ENCODE measurements at places on chromosomes 16 and 17.

DNA sequence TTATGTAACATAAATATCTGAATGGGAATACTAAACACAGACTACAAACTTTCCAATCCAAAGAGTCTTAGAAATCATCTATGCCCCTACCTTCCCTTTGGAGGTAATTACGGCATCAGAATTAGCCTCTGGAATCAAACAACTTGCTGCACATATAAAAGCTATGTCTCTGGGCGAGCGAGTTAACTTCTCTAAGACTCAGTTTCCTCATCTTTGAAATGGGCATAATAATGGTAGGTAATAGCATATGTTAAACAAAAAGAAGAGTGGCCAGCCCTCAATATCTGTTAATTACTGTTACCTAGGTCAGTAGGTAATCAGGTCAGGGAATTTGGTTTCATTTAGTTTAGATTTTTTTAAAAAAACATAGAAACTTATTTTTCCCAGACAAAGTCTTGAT lies 153.5 kb downstream of the TOX3 start:
- DNase-seq: no peak

- DNase-seq: no peak
Measured at GRCh38 chr16:70778901-70779309, 22.1 kb downstream of the VAC14 start.

DNA sequence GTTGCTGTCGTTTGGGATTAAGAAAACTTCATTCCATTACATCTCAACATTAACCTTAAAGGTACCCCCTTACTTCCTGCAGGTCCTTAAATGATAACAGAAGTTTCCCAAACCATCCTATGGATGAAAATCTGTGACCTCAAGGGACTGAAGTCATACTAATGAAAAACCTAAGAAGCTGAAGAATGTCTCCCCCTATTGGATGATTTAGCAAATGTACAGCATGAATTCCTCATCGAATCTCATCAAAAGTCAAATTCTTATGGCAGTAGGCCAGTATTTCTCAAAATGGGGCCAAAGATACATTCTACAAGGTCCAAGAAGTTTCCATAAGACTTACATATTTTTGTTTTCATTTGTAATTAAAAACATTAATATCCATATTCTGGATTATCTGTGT lies 13.5 kb downstream of the SCO1 start:
- DNase-seq: no peak

DNA sequence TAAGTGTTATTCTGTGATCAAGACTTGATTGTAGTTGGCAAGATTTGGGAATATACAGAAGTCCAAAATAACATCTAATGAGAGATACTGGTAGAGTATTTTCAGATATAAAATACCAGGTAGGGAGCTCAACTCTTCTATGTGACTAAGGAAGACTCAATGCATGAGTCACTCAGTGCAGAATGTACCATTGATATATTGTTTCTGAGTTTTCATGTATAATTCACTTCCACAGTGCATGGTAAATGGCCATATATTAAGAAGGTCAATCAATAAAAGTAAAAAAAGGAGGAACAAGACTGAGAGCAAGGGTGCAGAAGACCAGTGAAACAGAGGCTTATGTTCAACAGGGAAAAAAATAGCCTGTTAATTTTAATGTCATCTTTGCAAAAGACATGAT lies 1387.9 kb downstream of the CDH8 start:
- no peak for DNase-seq

DNA sequence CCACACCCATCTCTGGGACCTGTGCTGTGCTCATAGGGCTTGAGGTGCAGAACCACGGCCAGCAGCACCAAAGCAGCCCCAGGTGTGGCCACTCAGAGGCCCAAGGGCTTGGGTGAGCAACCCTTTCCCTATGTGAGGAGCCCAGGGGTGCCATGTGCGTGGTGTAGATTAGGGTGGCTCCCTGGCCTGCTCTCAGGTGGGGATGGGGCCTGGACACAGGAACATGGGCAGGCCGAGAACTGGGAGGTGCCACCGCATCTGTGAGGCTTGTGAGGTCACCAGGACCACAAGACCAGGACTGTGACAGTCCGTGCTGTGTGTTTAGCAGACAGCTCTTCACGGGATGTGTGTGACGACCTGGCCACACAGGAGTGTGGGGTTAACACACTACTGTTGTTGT lies 103.5 kb upstream of the ZNF750 start:
- no peak for DNase-seq

DNA sequence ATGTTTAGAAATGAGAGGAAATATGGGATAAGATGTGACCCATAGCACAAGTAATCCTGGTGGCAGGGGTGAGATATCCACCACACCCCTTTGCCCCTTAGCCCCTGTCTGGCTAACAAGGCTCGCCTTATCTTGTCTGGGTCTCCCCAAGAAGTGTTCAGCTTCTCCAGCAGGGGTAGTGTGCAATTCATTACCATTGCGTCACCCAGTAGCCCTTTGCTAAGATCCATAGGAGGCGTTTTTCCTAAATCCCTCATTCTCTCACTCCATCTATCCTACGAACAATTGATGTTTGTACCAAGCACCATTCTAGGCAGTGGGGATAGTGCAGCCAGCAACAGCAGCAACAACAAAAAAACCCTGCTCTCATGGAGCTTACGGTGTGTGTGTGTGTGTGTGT lies 30.8 kb downstream of the CCDC42 start:
- DNase-seq: no peak

- DNase-seq: no peak
Measured at GRCh38 chr17:17018021-17018441, 24.2 kb upstream of the MPRIP start.

DNA sequence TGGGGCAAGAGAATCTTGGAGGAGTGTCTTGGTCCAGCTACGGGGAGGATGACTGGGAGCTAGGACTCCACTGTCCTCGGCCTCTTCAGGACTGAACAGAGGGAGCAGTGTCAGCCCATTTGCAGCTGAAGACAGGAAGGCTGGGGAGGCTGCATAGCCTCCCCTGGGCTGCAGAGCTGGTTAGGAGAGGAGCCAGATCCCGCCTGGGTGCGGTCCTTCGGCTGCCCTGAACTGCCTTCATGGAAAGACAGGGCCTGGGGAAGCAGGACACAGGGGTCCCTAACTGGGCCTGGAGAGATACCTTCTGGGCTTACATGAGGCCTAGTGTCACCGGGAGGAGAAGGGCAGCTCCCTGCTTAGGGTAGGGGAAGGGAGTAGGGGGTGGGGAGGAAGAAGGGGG lies 26.6 kb downstream of the UNC13D start:
- DNase-seq: no peak

DNA sequence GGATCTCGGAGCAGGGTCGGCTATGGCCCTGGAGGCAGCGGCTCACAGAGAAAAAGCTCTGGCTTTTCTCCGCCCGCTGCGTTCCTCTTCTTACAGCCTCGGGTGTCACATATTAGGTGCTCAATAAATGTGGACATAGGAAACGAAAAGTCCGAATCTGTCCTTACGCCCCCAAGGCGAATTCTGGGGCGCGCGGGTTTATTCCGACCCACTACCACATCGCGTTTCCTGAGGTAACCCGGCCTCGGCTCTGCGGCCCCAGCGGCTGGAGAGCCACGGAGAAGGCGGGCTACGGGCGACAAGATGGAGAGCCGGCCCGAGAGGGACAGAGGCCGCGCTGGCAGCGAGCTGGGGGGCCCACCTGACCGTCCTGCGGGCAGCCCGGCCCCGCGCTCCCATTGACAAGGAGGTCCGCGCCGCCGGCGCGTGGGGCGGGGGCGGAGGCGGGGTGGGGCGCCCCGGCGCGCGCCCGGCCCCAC lies 573 bp upstream of the GNAO1 start:
- no peak for DNase-seq

GRCh38 chr16:10878644-10879501 lies 1.9 kb downstream of the CIITA start:
- DNase-seq: no peak

- DNase-seq: peak; percentile 26
Measured at GRCh38 chr16:31202414-31203375, at the start of gene PYCARD. Gene PYCARD (minus strand): TSS chr16:31202760. CDS start chr16:31202690, 70 bp downstream.

GRCh38 chr16:30619202-30619601 lies 9.0 kb upstream of the ZNF689 start:
- DNase-seq: no peak

GRCh38 chr16:68492543-68493411 lies 44.5 kb upstream of the SMPD3 start:
- DNase-seq: no peak

GRCh38 chr17:32206861-32207260 lies 58.8 kb upstream of the RHBDL3 start:
- no peak for DNase-seq

GRCh38 chr17:74531231-74531761 lies at the start of gene CD300LB:
Gene CD300LB (minus strand): TSS chr17:74531475. CDS start chr17:74531350, 125 bp downstream.
- no peak for DNase-seq

GRCh38 chr16:35258381-35258780 lies 1799.0 kb downstream of the TP53TG3F start:
- DNase-seq: no peak

- no peak for DNase-seq
Measured at GRCh38 chr16:77956231-77956630, 66.1 kb upstream of the CLEC3A start.

GRCh38 chr17:74325743-74326379 lies at the start of gene KIF19:
Gene KIF19 (plus strand): TSS chr17:74326226. CDS start chr17:74326350, 124 bp downstream.
- DNase-seq: peak; percentile 54

GRCh38 chr17:76556765-76557367 lies 17.0 kb downstream of the PRCD start:
- DNase-seq: no peak

All from activated effector memory CD4-positive, alpha-beta T cell treated with Interleukin-2 at 50 U/mL for 16 hours (primary cell).